Neural crest cell (in vitro differentiated cells): ENCODE measurements at places on chromosomes 12 and 14.
A peak's percentile ranks its signal among the peaks of the same experiment; 100 is the strongest.

GRCh38 chr12:23063206-23063605 is 438.2 kb downstream of the ETNK1 start:
- DNase-seq, result no peak

- DNase-seq, result no peak
Observed at GRCh38 chr14:64723691-64724577, 19.7 kb downstream of the PLEKHG3 start.

DNA sequence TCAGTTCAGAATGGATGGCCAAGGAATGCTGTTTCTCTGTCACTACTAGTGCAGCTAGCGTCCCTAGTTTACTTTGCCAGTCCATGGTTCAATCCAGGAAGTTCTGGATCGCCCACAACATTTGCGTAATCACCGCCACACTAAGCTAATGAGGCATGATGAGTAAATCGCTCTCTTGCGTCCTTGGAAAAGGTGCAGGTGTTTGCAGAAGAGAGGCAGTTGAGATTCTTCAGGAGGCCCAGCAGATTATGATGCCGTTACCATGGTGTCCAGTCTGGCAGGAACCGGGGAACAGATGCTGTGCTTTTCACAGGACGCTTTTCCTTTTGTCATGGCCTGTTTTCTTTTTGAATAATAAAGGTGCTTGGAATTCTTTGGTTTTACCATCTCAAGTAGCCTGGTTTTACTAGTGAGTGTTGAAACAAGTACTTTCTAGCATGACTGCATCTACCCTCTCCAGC is 9.0 kb downstream of the TPH2 start:
- peak; percentile 16 for DNase-seq

- no peak for DNase-seq
Observed at GRCh38 chr14:76929927-76930326, 98.6 kb downstream of the IRF2BPL start.

- DNase-seq, result no peak
Observed at GRCh38 chr14:24785698-24786097, 151.7 kb upstream of the GZMB start.

DNA sequence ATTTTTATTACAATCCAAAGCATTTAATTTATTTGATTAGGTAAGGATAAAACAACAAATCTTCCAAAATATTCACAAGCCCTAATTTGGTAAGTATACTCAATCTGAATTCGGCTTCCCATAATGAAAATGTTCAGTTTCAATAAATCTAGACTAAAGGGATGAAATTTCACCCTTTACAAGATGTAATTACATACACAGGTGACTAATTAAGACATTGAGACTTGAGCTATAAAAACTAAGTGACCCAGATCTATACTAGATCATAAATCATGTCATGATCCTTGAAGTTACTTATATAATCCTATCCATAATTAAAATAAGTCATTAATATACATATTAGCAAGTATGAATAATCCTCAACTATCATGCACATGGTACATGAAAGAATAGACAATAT is 36.6 kb downstream of the LRP6 start:
- DNase-seq, result no peak

GRCh38 chr12:27000961-27001360 is 13.2 kb downstream of the TM7SF3 start:
- DNase-seq, result no peak

DNA sequence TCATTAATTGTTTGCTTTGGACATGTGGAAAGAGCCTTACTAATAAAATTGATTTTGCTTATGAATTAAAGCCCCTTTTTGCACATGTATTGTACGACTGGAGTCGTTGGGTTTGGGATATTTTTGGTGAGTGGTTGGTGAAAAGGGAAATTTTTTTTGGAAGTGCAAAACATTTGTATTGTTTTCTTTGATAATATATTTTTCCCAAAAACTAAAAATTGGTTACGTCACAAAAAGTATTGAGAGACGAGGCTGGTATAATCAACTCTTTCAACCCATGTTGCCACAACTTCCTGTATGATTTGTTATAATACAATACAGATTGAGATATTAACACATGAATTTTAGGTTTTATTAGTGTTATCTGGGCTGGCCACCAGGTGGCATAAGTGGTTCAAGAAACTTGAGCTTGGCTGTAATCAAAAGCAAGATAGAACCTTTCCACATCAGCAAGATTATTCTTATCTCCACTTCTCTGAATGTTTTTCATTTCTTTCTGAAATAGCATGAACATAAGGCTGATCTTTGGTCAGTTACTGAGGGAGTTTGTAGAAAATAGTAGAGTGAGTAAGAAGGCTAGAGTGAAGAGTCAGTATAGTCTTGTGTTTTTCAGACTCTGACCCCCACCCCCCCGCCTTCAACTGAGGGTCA is 8.7 kb downstream of the NGDN start:
- DNase-seq, result peak; percentile 54

DNA sequence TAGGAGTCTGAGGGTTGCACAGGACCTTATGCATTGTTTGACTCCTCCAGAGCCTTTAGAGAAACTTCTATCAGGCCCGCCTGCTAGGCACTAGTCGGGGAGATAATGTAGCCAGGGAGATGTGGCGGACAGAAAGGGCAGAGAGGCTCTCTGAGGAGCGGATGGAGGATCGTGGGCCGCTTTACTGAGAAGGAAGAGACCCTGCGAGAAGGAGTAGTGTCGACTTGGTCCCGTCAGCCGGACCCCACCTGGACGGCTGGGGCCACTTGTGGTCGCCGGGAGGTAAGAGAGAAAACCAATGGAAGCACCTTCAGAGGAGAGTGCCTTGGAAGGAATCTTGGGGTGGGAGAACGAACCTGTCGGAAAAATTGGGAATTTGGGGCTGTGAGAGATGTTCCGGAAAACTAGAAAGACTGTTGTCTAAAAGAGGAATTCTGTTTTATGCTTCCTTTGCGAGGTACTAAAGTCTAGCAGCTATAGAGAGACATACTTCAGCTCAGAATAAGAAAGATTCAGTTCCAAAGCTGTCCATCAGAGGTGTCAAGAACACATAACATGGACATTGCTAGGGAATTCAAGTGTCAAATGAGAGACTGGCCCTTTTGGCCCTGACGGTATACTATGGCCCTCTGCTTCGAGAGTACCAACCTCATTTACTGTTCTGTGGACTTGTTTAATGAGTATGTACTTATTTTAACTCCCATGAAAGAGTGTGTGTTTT is 660 bp upstream of the MCRS1 start:
- no peak for DNase-seq

- DNase-seq, result no peak
Observed at GRCh38 chr14:71803539-71804260, 128.5 kb upstream of the RGS6 start.

DNA sequence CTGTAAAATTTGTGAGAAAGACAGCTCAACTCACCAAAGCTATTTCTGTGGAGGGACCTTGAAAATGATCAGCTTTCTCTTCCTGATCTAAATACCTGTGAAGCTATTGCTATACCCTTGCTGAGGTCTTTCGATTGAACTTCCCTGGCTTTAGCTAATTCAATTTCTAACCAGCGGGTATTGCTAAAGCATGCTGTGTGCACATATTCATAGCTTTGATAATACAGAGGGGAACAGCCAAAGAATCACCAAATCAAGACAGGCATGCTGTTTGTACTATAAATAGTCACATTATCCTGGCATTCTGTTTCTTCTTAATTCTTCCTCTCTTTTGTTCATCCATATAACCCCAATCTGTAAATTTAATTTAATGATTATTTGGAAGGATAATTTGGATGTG is 233.0 kb downstream of the LRFN5 start:
- DNase-seq, result no peak

DNA sequence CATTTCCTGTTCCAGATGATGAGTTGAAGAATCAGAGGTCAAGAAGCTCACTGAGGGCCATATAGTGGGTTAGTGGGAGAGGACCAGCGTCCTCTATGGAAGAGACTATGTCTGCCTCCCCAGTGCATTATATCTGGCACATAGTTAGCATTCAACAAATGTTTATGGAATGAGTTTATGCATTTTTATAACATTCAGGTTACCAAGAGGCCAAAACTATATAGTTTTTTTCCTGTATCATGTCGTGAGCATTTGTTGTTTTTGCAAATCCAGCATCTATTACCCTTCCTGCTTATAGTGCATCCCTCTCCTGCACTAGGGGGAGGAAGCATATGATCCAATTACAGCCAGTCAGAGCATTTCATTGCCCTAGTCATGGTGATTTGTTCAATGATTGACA is 60.6 kb downstream of the SUDS3 start:
- no peak for DNase-seq

DNA sequence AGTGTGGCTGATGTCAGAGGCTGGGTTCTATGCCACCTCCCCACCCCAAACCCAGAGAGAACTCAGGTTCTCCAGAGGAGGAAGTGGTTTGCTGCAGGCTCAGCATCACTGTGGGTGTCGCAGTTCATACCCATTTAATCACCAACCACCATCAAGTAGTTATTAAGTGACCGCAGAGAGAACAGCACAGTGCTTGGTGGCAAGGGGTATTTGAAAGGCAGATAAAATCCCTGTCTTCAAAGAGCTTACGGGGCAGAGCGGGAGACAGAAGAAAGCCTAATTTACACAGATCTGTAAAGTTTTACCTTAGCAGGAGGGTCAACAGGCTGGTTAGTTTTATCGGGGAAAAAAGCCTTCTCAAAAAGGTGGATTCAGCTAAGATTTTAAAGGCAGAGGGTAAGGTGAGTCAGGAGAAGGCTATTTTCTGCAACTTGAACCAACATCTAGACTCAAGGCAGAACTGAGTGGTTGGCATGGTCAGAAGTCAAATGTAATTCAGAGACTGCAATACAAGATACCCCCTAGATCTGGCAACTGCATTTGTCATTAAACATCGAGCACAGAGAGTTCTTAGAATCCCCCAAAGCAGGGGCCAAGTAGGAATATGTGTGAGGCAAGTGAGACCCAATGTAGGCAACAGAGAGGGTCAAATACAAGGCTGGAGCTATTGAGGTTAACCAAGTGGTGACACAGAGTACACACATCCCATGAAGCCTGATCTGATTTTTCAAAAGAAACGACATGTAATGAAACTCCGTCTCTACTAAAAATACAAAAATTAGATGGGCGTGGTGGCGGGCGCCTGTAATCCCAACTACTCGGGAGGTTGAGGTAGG is 13.2 kb downstream of the PXN start:
- no peak for DNase-seq

GRCh38 chr12:121388421-121388981 is 11.4 kb upstream of the RNF34 start:
- no peak for DNase-seq

- DNase-seq, result no peak
Observed at GRCh38 chr12:93297536-93297935, 80.2 kb upstream of the NUDT4 start.

DNA sequence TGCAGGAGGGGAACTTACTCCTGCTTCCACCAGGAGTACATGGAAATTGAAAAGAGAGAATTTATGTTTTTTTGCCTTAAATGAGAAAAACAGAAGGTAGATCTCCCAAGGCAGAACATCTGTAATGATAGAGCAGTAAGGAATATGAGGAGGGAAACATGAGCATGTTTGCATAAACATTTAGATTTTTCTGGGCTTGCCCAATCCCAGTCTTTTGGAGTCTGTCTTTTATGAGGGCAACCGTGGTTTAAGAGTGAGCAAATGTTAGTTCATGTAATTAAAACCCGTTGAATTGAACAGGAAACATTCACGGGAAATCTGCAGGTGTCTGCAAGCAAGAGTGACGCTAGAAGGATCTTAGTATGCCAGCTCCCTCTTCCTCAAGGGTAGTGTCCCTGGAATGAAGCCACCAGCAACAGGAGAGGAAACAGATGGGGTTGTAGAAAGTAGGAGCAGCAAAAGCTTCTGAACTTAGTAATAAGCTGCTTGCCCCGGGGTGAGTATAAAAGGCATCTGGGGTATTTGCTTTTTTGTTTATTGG is 79.3 kb downstream of the ARF6 start:
- DNase-seq, result no peak

GRCh38 chr12:107327651-107328182 is 234.4 kb upstream of the CRY1 start:
- no peak for DNase-seq

- no peak for DNase-seq
Observed at GRCh38 chr14:53468876-53469275, 315.8 kb upstream of the DDHD1 start.

- no peak for DNase-seq
Observed at GRCh38 chr12:5718680-5719079, 226.4 kb downstream of the ANO2 start.

GRCh38 chr12:95533985-95534384 is 17.3 kb downstream of the USP44 start:
- DNase-seq, result no peak

DNA sequence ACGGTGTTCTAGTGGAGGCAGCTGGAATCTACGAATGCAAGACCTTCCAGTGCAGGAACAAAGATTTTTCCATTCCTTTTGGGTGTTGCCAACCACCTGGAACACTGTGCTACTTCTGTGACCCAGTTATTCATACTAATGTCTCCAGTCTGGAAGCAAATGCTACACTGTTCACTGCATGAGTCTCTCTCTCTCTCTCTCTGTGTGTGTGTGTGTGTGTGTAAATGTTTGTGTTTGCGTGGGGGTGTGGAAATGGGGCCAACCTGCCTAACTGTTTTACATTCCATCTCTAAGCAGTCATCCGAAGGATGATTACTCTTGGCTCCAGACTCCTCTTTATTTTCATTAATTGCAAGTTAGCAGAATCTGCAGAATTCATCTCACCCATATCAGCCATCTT is 29.9 kb upstream of the YBX3 start:
- DNase-seq, result no peak

GRCh38 chr12:27859648-27860047 is 79.6 kb upstream of the MANSC4 start:
- DNase-seq, result no peak

DNA sequence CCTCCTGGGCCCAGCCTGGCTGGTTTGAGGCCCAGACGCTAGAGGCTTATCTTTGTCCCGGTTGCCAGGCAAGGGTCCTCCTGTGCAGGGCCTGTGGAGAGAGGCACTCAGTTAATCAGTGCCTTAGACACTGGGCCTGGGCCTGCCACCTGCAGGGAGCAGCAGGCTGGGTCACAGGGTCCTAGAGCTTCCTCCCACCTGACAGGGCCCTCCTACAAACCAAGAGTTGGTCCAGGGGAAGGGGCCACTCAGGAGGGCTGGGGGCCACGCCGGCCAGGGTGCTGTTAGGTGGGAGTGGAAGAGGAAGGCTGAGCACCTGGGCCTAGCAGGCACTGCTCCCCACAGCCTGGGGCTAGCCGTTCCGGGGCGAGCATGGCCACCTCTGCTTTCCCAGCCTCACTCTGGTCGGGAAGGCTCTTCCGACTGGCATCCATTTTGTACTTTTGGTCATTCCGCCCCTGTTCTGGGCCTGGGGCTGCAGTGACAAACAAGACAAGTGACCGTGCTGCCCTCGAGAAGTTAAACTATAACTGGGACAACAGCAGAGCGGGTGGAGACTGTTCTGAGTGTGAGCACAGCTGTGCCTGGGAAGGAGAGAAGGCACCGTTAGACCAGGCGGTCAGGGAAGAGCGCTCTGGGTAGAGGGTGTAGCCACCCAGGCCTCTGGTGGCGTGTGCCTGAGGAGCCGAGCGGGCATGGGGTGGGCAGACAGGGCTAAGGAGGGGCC is 27.2 kb downstream of the FBRSL1 start:
- no peak for DNase-seq

- DNase-seq, result peak; percentile 65
Observed at GRCh38 chr12:52221912-52222457, 11.1 kb upstream of the KRT7 start.
